ENCODE measurements at places on chromosomes 7 and 10. TPM values are rescaled to one million over a fixed set of nuclear protein-coding genes. Genes with fewer than 3 reads are reported as not detected.

The MUC3A gene
- total RNA-seq: not detected

The SPDYE6 gene
- total RNA-seq: not detected

The FLNC gene
- 106 TPM for total RNA-seq

The NEUROD6 gene
- total RNA-seq: 0.30 TPM

The HABP2 gene
- not detected for total RNA-seq

The ITPRID1 gene
- 1.8 TPM for total RNA-seq

- DNase-seq: peak; percentile 56
Measured at GRCh38 chr7:71021131-71021530, 110.8 kb upstream of the GALNT17 start.

GRCh38 chr7:44964831-44965440 lies 13.9 kb downstream of the MYO1G start:
- no peak for DNase-seq

DNA sequence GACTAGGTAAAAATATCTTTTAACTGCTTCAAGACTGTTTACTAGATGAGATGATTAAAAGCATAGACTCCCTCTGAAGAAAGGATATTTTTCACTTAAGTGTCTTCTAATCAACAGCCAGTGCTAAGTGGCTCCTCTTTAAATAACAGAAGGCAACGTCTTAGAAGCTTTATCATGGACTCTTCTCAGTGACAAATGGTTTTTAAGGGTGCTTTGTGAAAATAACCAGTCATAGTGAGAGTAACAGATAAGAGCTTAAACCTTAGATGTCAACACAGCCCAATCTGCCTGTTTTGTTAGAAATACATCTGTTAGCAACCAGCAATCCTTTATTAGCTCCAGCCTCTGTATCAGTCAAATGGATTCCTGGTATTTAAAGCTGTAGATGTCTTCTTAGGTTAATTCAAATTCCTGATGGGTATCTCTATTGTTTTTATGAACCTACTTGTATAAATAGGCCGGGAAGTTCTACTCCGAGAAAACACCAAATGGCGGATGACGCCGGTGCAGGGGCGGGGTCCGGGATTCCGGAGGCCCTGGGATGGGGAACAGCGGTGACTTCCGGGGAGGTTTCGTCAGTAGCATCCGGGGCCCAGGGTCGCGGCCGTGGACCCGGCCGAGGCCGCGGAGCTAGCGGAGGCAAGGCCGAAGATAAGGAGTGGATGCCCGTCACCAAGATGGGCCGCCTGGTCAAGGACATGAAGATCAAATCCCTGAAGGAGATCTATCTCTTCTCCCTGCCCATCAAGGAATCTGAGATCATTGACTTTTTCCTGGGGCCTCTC lies 285.4 kb downstream of the GPR37 start:
- no peak for DNase-seq

DNA sequence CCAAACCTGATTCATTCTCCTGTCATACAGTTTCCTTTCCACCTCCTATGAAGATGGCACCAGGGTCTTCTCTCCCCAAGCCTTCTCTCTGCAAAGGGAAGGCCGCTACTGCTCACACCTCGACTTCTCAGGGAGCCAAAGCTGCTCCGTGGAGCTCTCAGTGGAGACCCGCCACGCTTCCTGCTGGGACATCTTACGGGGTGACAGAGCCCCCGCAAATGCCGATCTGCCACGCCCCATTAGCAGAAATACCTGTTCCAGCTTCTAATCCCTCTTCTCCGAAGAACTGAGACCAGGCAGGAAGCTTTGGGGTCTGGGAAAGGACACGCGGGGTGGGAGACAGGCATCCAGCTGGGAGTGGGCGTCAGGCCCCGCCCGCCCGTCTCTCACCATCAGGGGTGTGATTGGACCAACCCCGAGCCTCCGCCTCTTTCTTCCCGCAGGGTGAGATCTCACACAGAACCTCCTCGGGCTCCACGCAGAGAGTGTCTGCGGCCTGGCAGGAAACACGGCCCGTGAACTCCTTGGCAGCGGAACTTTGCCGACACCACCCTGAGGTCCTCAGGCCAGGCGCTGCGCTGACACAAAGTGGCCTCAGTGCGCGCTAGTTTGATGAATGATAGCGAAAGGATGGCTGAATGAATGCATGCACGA lies 12.0 kb upstream of the CALML5 start:
- no peak for DNase-seq

DNA sequence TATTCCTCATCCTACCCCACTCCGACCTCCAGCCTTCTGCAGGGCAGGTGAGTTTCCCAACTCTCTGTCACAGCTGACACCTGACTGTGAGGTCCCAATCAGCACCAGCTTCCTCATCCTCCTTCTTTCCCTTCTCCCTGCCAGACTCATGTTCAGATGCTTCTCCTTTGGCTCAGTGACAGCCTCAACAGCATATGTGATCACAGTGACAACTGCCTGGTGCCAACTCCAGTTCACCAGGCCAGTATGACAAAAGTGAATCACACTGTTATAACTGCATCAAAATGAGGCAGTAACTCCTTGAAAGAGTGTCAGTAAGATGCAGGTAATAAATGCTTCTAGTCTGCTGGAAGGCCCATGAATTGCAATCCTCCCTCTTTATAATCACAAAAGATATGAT lies 46.8 kb upstream of the NFE2L3 start:
- DNase-seq: no peak

DNA sequence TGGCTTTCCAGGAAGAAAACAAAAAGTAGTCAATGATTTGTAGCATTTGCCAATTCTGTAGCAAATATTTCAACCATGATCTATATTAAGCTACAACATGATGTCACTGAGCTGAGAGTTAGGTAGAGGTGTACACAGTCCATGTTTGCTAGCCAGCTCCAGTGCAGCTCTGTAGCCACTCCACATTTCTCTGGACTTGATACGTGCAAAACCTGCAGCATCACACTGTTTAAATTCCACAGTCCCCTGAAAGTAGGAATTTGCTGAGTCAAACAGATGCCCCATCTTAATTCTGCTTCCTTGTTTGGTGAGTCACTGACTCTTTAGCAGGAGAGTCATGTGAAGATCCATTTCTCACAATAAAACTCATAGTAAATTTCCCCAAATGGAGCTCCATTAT lies 89.8 kb upstream of the LRRTM3 start:
- DNase-seq: no peak

GRCh38 chr10:72124989-72125388 lies 36.6 kb upstream of the SPOCK2 start:
- DNase-seq: peak; percentile 85

GRCh38 chr7:146661435-146661834 lies 544.8 kb downstream of the CNTNAP2 start:
- DNase-seq: no peak

DNA sequence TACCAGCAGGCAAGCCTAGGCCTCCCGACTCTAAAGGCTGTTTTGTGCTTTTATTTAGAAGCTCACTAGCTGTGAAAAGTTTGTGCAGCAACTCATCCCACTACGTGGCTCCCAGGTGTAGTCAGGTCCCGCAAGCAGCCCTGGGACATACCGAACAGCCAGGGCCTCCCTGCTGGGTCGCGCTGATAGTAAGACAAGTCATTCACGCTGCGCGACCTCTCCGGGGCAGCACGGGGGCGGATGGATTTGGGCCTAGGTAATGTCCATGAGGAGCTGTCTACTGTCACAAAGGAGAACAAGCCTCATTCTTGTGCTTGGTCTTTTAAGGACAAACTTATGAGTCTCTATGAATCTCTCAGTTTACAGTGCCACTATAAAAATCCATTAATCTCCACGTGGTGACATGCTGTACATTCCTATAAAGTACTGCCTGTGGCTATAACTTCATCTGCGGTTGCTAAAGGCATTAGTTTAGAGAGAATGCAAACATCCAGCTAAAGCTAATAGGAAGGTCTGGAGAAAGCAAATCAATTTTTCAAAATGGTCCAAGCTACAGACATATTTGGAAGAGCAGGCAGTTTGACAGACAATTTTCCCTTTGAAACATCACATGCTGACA lies 546.8 kb downstream of the PHTF2 start:
- no peak for DNase-seq

- DNase-seq: no peak
Measured at GRCh38 chr10:70587045-70587658, 15.4 kb downstream of the PRF1 start.

DNA sequence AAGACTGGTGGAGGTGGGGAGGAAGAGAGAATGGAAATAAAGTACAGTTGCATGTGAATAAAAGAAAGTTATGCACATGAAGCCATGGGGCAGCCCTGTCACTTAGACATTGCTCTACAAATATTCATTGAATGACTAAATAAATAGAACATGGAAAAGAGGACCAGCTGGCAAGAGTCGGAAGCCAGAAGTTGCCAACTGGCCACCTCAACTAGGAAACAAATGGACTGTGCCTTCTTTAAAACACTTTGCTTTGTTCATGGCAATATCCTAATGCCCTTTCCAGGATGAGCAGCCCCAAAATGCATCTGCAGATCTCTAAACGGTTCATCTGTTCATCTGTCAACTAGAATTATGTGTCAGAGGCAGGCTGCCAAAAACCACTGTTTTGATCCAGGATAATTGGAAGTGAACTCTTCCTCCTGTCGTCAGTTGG lies 157.3 kb downstream of the NOC3L start:
- DNase-seq: peak; percentile 21

DNA sequence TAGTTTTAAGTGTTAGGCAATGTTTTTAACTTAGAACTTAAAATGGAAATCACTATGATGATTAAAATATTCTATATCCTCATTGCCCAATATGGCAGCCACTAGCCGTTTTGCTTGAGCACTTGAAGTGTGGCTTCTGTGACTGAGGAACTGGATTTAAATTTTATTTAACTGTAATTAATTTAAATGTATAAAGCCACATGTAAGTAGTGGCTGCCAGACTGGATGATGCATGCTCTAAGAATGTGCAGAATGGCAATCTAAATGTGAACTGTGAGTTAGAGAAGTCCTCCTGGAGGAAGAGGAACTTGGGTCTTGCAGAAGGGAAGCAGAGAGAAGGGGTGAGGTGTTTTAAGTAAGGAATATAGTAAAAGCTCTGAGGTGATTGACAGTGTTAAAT lies 451.4 kb downstream of the SUGCT start:
- DNase-seq: no peak

GRCh38 chr7:158102897-158103296 lies 484.7 kb downstream of the PTPRN2 start:
- DNase-seq: no peak

DNA sequence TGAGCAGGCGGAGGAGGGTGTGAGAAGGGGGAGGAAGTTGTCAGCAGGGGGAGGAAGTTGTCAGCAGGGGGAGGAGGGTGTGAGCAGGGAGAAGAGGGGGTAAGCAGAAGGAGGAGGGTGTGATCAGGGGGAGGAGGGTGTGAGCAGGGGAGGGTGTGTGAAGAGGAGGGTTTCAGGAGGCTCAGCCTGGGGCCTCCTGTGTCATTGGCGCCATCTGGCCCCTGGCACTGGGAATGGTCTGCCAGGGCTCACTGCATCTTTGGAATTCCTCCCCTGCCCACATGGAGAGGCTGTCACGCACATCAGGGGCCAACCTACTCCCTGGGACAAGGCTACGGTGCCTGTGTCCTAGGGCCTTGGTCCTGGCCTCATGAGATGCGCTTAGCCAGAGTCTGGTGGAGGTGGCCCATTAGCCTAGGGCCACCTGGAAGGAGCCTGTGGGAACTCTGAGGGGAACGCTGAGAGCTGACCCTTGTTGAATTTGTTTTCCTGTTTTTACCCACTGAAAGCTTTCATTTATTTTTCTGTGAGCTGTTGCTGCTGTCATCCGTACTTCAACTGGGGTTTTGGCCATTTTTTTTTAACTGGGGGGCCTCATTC lies 18.0 kb downstream of the CAMK2B start:
- DNase-seq: no peak

GRCh38 chr10:133276435-133277201 lies at the start of gene ADAM8:
ADAM8 (minus strand) TSS chr10:133276868; CDS start chr10:133276817, 51 bp downstream.
- DNase-seq: no peak
